Hematopoietic multipotent progenitor cell treated with erythropoietin and hydrocortisone succinate and interleukin-3 and kit ligand, for 17 days (in vitro differentiated cells): ENCODE measurements at places on chromosomes 6 and 20.

- DNase-seq = peak; percentile 2
Observed at GRCh38 chr6:103326760-103327757, 1532.7 kb downstream of the HACE1 start.

DNA sequence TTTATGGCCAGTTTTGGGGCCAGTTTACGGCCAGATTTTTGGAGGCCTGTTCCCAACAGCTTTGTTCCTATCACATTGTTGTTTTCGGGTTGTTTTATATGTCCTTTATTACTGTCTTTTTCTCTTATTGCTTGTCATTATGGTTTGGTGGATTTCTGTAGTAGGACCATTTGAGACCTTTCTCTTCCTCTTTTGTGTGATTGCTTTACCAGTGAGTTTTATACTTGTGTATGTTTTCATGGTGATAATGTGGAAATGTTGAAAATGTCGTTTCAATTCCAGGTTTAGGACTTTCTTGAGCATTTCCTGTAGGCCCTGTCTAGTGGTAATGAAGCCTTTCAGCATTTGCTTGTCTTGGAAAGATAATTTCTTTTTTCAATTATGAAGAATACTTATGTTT is 17.8 kb downstream of the HLA-B start:
- DNase-seq = no peak

DNA sequence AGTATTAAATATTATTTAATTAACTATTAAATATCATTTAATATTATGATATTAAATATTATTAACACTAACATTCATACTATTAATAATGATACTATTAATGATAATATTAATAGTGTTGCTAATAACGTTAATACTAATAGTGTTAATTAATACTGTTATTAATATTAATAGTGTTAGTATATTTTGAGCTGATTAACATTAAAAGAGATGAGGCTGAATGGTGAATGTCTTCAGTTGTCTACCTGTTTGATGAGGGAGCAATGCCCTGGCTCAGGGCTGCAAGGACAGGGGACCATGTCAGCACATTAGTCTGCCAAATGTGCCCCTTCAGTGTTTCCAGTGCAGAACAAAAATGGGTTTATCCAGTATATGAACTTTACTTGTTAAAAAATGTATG is 96.6 kb upstream of the PLEKHG1 start:
- DNase-seq = no peak

DNA sequence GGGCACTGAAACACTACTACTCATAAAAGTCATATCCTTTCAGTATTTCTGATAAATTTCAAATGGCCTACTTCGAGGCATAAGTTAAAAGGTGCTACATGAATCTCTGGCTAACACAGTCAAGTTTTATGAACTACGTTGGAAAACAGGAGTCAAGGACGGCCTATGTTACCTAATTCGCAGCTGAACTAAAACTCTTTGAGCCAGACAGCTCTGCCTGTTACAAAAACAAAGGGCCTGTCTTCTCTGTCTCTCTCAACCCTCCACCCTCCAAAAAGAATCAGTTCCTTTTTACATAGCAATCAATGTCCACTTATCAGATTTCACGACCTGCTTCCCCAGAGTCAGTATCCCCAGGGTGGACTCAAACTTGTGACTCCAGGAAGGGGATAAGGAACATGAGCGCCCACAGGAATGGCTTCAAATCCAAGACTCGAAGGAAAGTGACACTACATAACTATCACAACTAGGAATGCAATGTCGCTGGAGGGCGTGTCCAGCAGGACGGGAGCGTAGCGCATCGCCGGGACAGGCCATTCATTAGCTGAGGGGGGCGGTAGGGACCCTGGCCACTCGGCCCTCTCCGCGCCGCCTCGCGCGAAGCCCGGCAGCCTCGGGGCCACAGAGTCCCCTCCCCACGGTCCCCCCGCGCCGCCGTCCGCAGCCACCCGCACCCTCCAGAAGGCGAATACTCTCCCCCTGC is 591 bp downstream of the IBTK start:
- peak; percentile 55 for DNase-seq

DNA sequence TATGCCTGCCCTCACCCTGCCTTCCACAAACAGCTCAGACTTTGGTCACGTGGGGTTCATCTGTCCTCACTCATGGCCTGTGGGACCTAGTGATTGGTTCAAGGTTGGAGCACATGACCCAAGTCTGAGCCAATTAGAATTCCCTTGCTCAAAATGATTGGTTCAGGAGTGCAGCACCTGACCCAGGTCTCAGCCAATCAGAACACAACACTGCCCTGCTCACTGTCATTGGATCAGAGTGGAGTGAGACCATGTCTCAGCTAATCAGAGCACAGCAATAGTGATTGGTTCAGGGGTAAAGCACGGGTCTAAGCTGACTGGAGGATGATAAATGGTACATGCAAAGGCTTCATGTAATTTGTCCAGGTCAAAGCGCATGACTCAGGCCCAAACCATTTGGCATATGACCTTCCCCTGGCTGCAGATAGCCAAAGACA is 102.2 kb downstream of the PREX1 start:
- DNase-seq = peak; percentile 9

- DNase-seq = no peak
Observed at GRCh38 chr6:130982941-130983456, 80.0 kb downstream of the EPB41L2 start.

DNA sequence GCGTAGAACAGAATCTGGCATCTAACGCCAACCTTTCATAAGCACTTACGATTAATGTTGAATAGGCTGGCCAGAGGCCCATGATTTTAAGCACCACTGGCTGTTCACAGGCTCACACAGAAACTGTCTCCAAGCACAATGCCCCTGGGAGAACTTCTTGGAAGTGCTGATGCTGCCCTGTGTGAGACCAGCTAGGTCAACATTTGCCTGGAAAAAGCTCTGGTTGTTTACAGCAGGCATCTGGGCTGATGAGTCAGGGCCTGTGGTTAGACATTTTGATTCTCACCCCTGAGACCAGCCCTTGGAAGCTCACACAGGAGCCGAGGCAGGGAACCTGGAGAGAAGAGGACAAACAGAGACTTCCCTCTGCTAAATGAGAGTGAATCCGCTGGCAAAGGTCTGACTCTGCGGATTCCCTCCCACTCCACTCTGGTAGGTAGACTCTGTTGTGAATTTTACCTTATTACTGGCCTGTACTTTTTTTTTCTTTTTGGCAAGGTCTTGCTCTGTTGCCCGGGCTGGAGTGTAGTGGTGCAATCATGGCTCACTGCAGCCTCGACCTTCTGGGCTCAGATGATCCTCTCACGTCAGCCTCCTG is 6.8 kb upstream of the SULF2 start:
- no peak for DNase-seq

DNA sequence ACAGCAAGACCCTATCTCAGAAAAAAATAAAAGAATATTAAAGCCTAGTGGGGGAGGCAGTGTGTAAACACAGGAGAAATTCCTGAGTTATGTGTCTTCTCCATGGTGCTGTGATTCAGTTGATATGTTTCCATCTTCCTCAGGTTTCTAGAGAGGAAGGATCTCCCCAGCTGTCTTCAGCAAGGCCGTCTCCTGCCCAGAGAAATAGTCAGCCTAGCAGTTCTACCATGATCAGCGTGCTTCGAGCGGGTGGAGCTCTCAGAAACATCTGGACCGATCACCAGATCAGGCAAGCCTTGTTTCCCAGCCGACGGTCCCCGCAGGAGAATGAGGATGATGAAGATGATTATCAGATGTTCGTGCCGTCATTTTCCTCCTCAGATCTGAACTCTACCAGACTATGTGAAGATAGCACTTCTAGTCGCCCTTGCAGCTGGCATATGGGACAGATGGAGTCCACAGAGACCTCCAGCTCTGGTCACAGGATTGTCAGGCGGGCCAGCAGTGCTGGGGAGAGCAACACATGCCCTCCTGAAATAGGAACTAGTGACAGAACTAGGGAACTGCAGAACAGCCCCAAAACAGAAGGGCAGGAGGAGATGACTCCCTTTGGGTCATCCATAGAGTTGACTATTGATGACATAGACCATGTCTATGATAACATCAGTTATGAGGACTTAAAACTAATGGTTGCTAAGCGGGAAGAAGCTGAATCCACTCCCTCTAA is 34.9 kb upstream of the MTHFD1L start:
- no peak for DNase-seq

- no peak for DNase-seq
Observed at GRCh38 chr20:46644160-46644559, 7.1 kb downstream of the SLC13A3 start.

DNA sequence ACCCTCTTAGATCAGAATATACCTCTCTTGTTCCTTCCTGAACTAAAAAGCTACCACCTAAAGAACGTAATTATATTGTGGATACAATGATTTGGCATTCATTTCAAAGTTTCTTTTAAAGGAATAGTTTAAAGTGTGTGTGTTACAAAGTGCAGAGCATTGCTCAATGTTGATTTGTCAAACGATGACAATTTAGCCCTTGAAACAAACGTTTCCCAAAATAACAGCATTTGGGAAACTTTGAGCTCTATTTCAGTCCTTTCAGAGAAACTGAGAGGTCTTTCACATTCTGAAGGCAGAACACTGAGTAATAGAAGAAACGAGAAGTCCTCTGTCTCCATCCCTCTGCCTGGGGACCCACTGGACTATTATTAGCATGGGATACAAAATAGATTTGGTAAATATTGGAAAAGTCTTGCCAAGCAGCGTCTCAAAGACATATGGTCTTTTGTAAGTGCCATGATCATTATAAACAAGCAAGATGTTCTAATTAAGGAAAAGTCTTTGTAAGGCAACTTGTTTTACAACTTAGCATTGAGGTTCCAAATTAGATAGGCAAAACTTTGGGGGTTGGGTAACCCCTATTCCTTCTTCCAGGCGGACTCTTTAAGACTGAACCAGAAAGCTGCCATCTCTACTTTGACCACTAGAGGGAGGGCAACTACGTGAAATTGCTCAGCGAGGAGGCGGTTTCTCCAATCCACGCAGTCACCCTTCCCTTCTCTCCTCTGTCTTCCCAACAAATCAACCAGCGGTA is 208.8 kb downstream of the RNF144B start:
- peak; percentile 42 for DNase-seq

DNA sequence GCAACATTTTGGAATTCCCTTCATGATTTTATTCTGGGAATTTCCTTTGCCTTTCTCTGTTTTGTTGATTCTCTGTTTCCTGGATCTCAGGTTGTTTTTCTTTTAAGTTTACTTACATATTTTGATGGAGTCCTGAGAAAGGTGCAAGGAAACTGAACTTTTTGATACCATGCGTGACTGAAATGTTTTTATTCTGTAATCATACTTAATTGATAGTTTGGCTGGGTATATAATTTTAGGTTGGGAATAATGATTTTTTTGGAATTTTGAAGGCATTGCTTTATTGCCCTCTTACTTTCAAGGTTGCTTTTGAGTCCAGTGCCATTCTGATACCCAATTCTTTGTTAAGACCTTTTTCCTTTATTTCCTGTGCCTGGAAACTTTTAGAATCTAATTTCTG is 45.2 kb downstream of the LRRC1 start:
- no peak for DNase-seq

DNA sequence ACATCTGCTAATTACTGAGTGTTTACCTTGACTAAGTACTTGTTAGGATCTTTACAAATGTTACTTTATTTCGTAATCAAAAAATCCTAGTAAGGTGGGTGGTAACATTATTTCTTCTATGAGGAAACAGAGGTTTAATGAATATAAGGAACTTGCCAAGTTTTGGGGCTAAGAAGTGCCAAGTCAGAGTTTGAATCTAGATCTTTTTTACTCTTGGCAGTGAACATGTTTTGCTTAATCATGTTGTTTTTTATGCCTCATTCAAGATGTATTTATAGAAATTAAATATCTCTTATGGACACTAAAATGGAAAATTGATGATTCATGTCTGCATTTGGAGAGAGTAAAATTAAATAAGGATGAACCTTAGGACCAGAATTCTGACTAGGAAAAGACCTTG is 393.7 kb downstream of the UTRN start:
- DNase-seq = no peak

GRCh38 chr6:143301188-143301587 is 149.3 kb downstream of the ADAT2 start:
- no peak for DNase-seq

DNA sequence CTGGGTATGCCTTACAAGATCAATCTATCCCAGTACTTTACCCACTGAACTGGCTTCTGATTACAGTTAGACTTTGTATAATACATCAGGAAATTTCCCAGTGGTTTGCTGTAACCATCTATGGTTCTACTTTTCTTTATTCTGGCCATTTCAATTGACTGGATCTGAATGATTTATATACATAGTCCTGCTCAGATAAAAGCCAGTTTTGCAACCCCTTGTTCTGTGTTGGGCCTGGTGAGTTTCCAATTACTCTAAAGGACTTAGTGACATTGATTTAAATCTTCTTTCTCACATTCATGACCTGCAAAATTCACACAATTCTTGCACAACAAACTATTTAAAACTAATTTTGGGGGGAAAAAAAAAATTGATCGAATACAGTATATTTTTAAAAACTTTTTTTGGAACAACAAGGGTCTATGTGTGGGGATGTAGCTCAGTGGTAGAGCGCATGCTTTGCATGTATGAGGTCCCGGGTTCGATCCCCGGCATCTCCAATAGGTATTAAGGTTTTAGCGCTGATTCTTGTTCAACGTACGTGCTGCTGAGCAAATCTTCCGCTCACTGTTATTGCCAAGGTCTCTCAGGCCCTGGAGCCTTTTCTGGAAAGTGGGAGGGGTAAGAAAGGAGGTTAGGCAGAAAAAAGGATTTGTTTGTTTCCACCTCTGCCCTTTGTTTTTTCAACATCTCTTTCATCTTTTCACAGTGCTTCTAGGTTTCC is 117.5 kb downstream of the GPX5 start:
- DNase-seq = no peak
